Stimulated activated CD8-positive, alpha-beta memory T cell treated with anti-CD3 and anti-CD28 coated beads, Interleukin-12 subunit alpha, Interleukin-12 subunit beta, amount 100 ng/mL, for 4 hours (primary cell): ENCODE measurements at places on chromosomes 7 and 10.

- DNase-seq = no peak
Measured at GRCh38 chr10:98486421-98486820, 39.7 kb upstream of the HPS1 start.

DNA sequence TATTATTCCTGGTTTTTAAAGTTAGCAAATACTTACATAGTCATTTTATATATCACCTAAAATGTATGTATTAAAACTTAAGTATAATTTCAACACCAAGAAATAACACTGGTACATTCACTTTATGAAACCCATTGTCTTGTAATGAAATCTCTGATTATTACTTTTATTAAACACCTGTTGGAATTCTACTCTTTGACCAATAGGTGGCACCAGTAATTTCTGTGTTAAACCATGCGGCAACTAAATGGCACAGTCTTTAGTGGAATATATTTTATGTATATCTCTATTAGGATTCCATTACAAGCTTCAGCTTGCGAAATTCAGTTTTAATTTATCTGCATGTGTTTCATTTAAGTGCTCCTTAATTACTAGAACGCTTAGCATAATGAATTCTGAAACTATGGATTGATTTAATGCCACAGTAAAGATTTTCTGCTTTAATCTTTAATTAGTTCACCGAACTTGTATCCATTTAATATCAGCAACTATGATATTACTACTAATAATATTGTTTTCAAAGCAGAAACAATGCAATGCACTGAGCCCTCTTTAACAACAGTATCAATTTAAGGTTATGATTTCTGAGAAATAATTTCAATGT, 181.3 kb downstream of the MAGI2 start:
- DNase-seq = no peak

GRCh38 chr7:139626817-139627216, 103.3 kb downstream of the CLEC2L start:
- no peak for DNase-seq

GRCh38 chr7:30874656-30875302, 36.9 kb upstream of the AQP1 start:
- no peak for DNase-seq

DNA sequence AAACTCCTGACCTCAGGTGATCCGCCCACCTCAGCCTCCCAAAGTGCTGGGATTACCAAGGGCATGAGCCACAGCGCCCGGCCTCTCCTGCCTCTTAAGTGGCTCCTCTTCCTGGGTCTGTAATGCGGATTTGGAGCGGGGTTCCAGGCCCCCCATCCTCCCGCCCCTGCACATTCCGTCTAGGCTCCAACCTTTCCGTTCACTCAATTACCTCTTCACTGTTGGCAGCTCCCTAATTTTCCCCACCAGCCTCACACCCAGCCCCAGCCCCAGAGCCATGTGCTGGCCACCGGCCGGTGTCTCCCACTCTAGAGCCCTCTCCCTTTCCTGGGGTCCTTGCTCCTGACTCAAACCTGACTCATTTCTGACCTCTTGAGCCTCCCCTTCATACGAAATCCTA, 16.6 kb downstream of the ASB13 start:
- no peak for DNase-seq

DNA sequence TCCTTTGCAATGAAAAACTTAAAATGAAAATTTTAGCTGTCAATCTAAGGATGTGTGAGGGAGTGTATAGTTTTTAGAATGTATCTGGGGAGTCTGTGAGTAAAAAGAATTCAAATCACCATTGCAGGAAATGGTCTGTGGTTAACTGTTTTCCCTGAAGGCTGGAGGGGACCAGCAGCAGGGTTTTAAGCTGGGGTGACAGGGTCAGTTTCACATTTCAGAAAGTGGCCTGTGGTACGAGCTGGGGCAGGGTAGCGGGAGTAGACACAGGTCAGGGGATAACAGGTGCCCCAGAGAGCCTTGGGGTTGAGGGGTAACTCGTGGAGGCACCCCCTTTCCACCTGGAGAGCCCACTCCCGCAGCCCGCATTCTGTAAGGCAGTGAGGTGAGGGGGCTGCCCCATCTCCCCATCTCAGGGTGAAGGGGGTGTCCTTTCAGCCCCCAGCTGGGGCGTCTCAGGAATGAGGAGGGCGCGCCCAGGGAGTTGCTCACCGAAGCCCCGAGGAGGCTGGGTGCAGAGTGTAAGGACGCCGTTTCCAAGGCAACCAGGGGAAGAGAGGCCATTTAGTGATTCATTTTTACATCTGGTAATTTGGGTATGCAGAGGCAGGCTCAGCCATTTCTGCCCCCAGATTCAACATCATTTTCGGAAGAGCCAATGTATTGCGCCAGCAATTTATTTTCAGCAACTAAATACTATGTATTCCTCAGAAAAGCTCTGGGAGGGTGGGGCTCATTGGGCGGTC, 168.9 kb downstream of the SLIT1 start:
- no peak for DNase-seq

DNA sequence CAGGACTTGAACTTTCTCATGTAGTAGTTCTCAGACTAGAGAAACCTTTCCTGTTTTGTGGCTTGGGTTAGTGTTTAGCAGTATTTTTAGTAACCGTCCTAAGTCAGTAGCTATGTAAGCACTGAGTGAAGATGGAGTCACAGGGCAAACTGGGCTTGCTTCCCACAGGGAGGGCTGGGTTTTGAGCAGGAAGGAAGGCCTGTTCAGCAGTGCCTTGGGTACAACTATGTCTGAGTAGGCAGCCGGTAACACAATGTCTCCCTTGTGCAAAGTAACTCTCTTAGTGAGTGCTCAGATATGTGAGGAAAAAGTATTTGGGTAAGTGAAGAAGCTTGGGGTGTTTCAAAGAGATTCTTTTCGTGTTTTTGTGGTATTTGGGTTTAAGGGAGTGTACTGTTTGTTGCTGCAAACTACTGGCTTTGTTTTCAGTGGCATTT, 96.4 kb downstream of the CCSER2 start:
- DNase-seq = no peak

- no peak for DNase-seq
Measured at GRCh38 chr7:32582036-32582435, 86.7 kb downstream of the AVL9 start.

- DNase-seq = no peak
Measured at GRCh38 chr10:50216894-50217293, 34.4 kb downstream of the ASAH2 start.

- DNase-seq = no peak
Measured at GRCh38 chr10:118566911-118567310, 28.5 kb downstream of the PRLHR start.

- DNase-seq = no peak
Measured at GRCh38 chr10:133334503-133335245, 2.0 kb downstream of the CALY start.

GRCh38 chr7:2490181-2490651, 14.0 kb upstream of the GRIFIN start:
- no peak for DNase-seq

- no peak for DNase-seq
Measured at GRCh38 chr7:22093001-22093400, 147.3 kb upstream of the CDCA7L start.

- no peak for DNase-seq
Measured at GRCh38 chr7:6615723-6616555, 529 bp downstream of the ZNF853 start.

- no peak for DNase-seq
Measured at GRCh38 chr10:75186310-75186709, 24.3 kb upstream of the VDAC2 start.

- DNase-seq = no peak
Measured at GRCh38 chr7:23184709-23185359, 3.0 kb downstream of the NUP42 start.

DNA sequence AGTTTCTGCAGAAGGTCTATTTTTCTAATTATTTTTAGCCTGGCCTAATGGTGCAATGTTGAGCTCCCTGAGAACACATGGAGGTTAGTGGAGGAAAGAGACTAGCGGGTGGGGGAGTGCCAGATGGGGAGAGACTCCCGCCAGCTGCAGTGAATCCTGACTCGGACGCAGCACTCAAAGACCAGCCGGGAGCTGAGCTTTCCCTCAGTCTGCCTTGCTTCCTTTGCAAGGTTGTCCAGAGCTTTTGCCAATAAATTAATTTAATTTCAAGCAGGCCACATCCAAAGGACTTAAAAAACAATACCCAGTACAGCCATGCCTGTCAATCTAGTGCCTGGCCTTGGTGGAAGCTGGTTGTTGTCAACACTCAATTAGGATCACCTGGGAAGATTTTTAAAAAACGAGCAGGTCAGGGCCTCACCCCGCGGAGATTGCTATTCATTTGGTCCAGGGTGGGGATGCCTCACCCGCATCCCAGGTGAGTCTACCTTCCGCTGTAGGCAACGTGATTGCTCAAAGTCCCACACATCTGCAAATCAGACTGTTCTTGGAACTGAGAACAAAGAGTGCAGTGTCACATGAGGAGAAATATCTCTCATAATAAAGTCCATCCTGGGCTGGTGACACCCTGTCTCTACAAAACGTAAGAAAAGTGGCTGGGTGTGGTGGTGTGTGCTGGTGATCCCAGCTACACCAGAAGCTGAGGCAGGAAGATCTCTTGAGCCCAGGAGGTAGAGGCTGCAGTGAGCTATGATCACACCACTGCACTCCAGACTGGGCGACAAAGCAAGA, 4.0 kb downstream of the CLRN3 start:
- DNase-seq = no peak

DNA sequence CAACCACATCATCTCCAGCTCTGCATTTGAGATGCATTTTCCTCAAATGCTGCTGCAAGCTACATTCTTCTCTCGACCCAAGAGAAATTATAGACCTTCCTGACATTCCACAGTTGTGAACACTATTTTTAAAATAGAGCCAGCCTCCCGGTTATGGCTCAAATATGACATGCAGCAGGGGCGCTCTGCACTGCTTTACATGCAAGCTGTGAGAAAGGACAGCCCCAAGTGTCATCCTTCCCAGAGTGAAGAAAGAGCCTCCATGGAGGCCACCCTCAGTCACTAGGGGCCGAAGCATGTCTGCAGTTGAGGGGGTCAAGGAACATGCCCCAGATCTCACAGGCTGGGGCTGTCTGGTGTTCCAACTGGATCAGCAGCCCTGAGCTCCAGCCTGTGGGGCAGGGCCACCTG, 63.9 kb upstream of the CHST15 start:
- no peak for DNase-seq

DNA sequence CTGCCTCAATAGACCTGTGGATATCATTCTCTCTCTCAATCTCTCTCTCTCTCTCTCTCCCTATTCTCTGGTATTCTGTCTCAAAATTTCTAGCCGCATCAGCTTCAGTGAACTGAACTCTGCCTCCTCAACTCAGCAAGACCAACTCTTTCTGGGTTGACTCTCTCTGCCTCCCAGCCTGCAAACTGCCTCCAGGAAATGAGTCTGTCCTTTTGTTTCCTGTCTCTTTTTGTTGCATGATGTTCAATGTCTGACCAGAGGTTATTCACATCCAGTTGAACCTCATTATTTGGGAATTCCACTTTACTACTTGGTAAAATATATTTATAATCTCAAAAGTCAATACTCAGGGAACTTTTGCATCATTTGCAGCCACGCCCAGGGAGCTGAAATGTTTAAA, 682.7 kb upstream of the FZD8 start:
- no peak for DNase-seq

DNA sequence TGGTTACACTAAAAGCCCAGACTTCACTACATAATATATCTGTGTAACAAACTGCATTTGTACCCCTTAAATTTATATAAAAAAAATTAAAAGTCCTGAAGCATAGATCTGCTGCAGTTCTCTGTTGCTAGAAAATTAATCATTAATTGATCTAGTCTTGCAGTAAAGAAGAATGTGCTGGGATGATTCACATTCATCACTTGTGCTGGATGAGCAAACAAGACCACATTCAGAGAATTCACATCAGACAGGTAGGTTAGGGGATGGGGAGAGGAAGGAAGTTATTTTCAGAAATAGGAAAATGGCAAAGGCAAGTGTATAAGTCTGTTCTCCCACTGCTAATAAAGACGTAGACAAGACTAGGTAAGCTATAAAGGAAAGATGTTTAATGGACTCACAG, 1019.0 kb downstream of the KCNMA1 start:
- DNase-seq = no peak

- DNase-seq = no peak
Measured at GRCh38 chr7:90552521-90552920, 43.6 kb upstream of the CDK14 start.

DNA sequence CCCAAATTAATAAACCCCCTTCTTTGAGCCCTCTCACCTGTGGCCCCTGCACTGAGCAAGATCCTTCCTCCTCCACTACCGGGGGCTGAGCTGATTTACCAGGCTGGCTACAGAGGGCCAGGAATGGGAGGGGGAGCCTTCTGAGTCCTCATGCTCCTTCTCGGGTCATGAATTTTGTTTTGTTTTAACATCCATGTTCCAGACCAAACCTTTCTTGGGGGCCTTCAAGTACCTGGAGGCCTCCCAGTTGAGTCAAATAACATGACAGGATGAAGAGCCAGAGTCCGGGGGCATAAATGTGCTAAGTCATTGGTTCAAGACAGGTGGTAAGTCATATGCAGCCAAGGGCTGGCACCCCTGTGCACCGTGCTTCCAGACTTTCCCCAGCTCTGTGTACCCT, 39.6 kb downstream of the AFAP1L2 start:
- no peak for DNase-seq

- DNase-seq = no peak
Measured at GRCh38 chr10:29987471-29987870, 71.9 kb downstream of the JCAD start.

- DNase-seq = no peak
Measured at GRCh38 chr7:33486633-33487032, 357.3 kb downstream of the BBS9 start.

DNA sequence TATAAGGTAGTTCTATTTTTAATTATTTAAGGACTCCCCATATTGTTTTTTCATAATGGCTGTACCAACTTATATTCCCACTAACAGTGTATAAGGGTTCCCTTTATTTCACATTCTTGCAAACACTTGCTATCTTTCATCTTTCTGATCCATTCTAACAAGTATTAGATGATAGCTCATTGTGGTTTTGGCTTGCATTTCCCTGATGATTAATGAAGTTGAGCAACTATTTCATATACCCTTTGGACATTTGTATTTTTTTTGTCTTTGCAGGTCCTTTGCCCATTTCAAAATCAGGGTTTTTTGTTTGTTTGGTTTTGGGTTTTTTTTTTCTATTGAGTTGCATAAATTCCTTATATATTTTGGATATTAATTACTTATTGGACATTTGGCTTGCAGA, 107.2 kb downstream of the EPC1 start:
- DNase-seq = no peak
